ENCODE measurements at places on chromosomes 6 and 20. TPM values are rescaled to one million over a fixed set of nuclear protein-coding genes. Genes with fewer than 3 reads are reported as not detected.

RFX6 gene
- not detected for total RNA-seq

ZNF334 gene
- total RNA-seq: 45.9 TPM

PGBD1 gene
- total RNA-seq: 13.6 TPM

ANKRD6 gene
- 36.3 TPM for total RNA-seq

GRCh38 chr20:23867152-23867776, 12.3 kb downstream of the CST5 start:
- no peak for DNase-seq

- DNase-seq: no peak
These were observed 168.8 kb upstream of the RNF217 start for GRCh38 chr6:124793398-124793797.
